ENCODE measurements at places on chromosomes 16 and 17.
A peak's percentile ranks its signal among the peaks of the same experiment; 100 is the strongest.

DNA sequence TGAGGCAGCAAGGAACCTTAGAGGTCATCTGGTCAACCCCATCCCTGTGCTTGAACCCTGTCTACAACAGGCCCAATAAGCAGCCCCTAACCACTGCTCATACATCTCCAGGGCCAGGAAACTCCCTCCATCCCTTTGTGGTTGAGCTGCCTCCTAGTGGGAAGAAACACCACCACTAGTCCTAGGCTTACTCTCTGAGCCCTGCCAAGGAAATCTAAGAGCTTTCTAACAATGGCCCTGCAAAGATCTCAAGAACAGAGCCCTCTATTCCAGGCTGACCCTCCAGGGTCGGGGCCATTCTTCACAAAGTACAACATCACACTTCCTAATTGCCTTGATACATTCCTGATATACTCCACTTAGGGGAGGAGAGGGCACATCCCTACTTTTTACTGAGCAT is 5.8 kb downstream of the ACLY start:
- no peak for DNase-seq

DNA sequence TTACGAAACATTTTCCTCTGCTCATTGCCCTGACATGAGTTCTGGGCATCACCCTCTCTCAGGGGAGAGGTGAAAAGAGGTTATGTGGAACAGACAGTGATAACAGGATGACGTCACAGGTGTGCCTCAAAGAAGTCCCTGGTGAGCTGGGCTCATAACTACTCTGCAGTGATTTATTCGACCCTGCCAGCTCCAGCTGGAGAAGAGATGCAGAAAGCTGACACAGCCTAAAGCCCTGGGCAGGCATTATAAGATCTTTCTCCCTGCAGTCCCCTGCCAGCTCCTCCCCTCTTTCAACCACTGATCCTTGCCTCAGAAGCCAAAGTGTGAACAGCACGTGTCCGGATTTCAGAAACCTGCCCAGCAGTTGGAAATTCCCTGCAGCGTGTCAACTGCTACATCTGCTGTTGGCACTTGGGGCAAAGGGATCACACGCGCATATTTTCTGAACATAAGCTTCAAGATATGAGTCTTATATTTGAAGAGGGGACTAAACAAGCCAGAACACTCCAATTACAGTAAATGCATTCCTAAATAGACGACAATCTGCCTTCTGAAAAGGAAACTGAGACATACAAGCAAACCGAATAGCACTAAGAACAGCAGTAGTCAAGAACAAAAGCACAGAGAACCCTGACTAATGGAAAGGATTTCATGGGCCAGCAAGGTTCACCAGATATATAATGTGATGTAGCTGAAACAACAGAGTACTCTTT is 80.5 kb downstream of the SMG6 start:
- no peak for DNase-seq

GRCh38 chr17:40450175-40450574 is 6.9 kb downstream of the IGFBP4 start:
- DNase-seq = no peak

DNA sequence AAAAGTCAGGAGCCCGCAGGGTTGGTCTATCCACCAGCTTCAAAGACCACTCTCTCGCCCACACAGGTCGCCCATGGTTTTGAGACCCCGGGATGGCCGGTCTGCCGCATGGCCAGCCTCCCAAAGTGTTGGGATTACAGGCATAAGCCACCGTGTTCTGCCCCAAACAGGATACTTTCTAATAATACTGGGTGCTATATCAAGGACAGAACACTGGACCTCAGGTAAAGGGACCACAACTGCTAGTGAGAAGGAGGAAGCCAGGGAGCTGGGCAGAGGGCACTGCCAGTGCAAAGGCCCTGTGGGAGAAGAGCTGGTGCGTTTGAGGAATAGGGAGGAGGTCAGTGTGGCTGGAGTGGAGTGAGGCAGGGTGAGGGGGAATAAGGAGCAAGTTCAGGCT is 34.1 kb downstream of the IL21R start:
- peak; percentile 23 for DNase-seq

DNA sequence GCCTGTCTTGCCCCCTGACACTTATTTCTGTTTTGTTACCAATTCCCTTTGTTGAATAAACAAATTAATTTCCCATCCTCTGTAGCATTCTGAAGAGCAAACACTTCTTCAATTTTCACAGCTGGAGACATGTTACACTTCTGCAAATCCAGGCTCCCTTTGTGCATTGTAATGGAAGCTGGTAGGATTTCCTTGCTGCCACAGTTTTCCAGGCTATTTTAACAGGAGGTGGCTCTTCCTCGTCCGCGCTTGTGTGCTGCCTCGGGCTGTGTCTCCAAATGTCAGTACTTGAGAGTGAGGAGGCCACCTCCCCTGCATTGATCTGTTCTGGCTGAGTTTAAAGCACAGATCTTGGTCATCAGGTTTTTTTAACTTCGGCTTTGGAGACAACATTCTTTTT is 40.0 kb downstream of the SOST start:
- no peak for DNase-seq

- no peak for DNase-seq
These were observed 3.5 kb upstream of the WFDC1 start for GRCh38 chr16:84291226-84291625.

- peak; percentile 38 for DNase-seq
These were observed 47.7 kb downstream of the ZFHX3 start for GRCh38 chr16:73000020-73000906.

- no peak for DNase-seq
These were observed 14.6 kb upstream of the CD79B start for GRCh38 chr17:63946440-63947363.

GRCh38 chr17:44892250-44892649 is 7.0 kb downstream of the EFTUD2 start:
- DNase-seq = no peak

DNA sequence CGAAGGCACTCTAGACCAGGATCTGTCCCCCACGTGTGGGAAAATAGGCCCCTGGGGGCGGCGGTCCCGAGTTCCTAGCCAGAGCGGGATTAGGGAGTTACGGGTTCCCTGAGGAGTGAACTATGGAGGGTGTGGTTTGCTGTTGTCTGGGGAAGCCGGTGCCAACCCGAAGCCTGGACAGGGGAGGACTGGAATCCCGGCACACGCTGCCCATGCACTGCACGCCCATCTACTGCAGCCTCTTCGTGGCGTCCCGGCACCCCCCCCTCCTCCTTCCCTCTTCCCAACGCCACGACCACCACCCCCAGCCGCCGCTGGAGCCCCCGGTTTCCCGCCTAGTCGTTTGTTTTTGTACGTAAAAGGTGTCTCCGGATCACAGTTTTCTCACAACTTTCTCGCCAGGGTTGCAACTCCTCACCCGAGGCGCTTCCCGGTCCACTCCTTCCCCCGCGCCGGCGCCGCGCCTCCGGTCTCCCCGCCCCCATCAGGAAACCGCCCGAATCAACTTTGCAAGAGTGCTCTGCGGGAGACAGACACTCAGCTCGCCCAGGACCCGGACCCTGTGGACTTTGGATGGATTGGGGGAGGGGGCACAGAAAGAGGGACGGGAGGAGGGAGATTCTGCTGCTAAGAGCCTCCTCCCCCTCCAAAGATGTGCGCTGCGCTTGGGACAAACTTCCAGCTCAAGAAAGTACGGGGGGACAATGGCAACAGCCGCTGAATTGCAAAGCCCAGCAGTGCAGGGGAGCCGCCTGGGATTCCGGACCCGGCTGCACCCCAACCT is 1.4 kb upstream of the LHX1 start:
- no peak for DNase-seq

DNA sequence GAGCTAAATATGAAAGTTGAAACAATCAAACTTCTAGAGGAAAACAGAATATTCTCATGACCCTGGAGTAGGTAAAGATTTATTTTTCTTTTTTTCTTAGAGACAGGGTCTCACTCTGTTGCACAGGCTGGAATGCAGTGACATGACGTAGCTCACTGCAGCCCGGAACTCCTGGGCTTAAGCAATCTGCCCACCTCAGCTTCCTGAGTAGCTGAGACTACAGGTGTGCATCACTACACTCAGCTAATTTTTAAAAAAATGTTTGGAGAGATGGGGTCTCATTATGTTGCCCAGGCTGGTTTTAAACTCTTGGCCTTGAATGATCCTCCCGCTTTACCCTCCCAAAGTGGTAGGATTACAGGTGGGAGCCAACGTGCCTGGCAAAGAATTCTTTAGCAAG is 15.5 kb downstream of the IKZF3 start:
- no peak for DNase-seq

GRCh38 chr16:54921206-54921824 is 9.3 kb upstream of the IRX5 start:
- DNase-seq = no peak

GRCh38 chr16:71896764-71897368 is 1.5 kb downstream of the IST1 start:
- DNase-seq = no peak

DNA sequence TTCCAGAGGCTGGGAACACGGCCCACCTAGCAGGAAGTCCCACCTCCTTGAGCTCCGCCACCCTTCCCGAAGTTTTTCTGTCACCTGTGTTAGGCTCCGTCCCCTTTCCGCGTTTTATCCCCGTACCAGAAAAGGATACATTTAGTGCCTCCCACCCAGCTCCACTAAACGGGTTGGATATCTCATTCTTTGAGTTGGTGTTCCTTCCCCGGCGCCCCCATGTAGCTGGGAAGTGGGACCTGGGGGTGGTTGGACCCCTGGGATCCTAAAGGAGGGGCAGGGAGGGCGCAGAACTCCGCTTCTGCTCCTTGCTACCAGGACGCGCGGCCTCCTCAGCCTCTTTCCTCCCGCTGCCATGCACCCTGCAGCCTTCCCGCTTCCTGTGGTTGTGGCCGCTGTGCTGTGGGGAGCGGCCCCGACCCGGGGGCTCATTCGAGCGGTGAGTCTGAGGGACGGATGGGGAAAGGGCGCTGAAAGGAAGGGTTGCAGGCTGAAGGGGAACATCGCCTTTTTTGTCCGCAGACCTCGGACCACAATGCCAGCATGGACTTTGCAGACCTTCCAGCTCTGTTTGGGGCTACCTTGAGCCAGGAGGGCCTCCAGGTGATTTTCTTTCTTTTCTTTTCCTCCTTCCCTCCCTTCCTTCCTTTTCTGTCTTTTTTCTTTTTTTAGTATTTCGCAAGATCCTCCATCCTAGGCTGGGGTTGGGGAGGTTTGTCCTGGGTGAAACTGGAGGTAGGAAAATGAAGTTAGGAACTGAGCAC is 669 bp downstream of the RNF167 start:
- peak; percentile 87 for DNase-seq

GRCh38 chr17:62588109-62588508 is 39.4 kb upstream of the MRC2 start:
- DNase-seq = no peak

- DNase-seq = no peak
These were observed 498.5 kb upstream of the ZFHX3 start for GRCh38 chr16:73546341-73546845.

GRCh38 chr17:9959377-9959981 is 54.4 kb upstream of the RCVRN start:
- no peak for DNase-seq

GRCh38 chr17:17395246-17395802 is 81.5 kb upstream of the MED9 start:
- DNase-seq = no peak

DNA sequence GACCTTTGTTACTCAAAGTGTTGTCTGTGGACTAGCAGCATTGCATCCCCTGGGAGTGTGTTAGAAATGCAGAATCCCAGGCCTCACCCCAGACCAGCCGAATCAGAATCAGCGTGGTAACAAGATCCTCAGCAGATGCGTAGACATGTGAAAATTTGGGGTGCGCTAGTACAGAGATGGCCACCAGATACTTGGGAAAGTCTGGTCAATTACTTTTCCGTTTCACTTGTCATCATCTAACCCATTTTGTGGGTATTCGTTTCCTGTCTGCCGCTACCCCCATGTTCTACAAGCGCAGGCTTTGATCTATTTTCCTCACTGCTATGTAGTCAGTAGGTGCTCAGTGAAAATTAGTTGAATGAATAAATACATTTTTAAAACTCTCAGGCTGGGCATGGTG is 33.1 kb upstream of the HERPUD1 start:
- DNase-seq = no peak

GRCh38 chr17:59370593-59371299 is 39.3 kb downstream of the YPEL2 start:
- no peak for DNase-seq

GRCh38 chr17:7023576-7024401 is 939 bp downstream of the BCL6B start:
- DNase-seq = peak; percentile 84

DNA sequence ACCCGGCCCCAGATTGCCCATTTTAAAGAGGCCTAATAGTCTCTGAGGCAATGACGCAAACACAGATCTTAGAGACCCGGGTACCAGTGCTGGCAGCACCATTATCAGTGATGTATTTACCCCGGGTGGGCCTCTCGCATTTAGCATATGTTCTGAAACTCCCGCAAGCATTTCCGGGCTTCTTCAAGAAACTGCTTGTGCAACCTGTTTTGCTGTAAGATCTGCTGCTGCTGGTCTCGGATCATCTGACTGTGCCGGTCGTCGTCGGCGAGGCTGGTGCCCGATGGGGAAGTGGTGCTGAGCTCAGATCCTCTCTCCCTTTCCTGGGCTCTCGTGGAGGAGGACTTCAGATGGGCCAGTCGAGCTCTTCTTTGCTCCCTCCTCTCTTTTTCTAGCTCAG is 12.5 kb downstream of the CEP295NL start:
- no peak for DNase-seq

DNA sequence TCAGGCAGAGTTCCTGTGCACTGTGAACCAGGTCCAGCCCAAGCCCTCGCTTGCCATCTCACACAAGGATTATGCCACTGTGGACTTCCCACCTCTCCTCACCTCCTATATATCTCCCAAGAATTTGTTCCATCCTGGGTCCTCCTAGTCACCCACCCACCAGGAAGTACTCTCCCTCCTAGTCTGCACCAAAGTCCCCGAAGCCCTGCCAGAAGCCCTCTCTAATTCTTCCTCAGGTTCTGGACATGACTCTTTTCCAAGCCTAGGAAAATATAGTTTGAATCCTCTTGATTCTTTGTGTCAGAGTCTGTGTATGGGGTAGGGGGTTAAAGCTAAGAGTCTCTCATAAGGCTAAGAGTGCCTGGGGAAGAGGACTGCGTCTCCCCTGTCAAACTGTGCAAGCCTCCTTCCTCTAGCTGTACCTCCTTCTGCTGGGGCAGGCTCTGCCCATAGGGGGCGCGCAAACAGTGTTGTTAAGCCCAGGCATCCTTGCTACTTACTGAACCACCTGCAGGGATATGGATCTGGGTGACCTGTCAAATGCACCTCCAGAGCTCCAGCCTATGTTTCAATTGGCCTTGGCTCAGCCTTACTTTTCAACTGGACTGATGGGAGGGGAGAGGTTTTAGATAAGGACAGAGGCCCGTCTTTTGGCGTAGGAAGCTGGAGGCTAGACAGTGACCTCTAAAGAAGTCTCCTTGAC is 16.6 kb upstream of the DLX4 start:
- no peak for DNase-seq

DNA sequence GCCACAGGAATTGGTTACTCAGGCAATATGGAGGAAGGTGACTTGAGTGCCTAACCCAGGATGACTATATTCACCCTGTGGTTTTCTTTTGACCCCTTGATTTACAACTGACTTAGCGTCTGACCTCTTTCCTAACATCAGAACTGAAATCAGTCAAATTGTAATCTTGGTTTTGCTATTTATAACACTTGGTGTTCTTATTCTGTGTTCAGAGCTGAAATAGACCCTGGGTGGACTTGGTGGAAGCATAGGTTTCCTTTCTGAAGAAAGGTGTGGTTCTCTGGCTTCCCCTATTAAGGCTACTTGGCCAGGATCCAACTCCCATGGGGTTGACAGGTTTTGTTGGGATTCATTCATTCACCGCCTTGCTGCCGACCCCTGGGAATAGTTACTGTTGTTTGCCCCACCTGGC is 80.8 kb downstream of the CLEC16A start:
- no peak for DNase-seq

GRCh38 chr16:88446061-88446460 is 7.0 kb upstream of the ZFPM1 start:
- no peak for DNase-seq
